ENCODE measurements at places on chromosomes 2 and 18. TPM values are rescaled to one million over a fixed set of nuclear protein-coding genes. Genes with fewer than 3 reads are reported as not detected.

Gene AGXT
- total RNA-seq, result not detected

Gene IKZF2
- total RNA-seq, result 5.1 TPM

Gene DTNA
- 11.7 TPM for total RNA-seq

Gene C2orf78
- not detected for total RNA-seq

Gene C2orf80
- total RNA-seq, result not detected

Gene ST8SIA5
- not detected for total RNA-seq

Gene VWA3B
- 0.09 TPM for total RNA-seq
